T-helper 2 cell treated with Interferon-gamma antibody and Interleukin-4, amounts not matched to agents 5 μg/mL and 100 μg/mL, for 36 hours (primary cell): ENCODE measurements at places on chromosomes 6 and 20.

- DNase-seq = peak; percentile 43
Observed at GRCh38 chr6:17015144-17015543, 86.7 kb upstream of the STMND1 start.

DNA sequence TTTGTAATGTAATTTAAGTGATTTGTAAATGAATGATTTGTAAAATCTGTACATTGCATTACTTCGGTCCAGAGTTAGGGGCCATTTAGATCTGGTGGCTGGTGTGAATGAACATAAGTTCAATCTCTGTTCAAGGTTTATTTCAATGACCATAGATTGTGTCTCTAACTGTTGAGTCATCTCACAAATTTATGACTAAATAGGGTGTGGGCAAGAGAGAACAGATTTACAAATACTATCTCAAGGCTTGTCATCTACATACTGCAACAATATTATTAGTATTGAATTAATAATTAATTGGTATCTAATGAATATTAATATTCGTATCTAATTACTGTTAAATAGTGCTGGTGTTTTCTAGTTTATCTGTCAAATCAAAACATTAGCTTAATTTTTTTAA, 115.3 kb upstream of the EDN1 start:
- DNase-seq = no peak

- DNase-seq = no peak
Observed at GRCh38 chr6:31878222-31878621, 575 bp downstream of the SLC44A4 start.

DNA sequence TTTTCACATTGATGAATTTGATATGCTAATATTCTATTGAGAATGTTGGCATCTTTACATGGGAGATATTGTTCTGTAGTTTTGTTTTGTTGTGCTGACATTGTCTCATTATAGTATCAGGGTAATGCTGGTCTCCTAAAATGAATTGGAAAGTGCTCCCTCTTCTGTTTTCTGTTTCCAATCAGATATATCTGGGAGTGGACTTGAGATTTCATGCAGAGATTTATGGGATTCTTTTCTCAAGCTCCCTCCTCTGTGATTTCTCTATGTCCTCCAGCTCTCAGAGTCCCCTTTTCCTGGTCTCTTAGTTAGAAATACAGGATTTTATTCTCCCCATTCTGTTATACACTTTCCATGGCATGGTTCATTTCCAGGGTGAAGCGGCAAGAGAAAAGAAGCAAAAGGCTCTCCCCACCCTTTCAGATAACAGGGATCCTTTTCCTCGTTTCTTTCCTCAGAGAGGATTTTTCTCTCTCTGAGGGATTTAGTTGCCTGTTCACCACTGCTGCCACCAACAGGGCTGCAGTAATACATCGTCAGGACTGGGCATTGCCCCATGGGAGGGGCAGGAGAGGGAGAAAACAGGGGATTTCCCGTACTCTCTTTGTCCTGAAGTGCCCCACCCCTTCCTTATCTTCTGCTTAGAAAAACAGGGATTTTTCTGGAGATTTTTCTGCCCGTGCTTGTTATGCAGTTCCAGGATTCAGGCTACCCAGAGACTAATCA, 59.3 kb upstream of the STMND1 start:
- no peak for DNase-seq

DNA sequence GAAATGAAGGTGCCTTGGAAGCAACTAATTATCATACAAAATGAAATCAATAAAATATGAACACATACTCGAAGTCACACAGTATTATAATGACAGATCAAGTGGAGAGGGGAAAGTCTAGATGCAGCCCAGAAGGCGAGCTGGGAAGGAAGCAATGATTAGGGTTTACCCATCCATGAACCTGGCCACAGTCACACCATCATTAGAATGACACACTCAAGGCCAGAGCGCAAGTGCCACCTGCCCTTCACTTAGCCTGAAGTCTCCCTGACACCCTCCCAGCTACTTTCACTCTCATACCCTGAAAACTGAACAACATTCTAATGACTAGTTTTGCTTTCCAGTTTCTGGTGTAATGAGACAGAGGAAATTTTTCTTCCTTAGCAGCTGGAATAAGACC, 302.8 kb upstream of the JARID2 start:
- no peak for DNase-seq

- no peak for DNase-seq
Observed at GRCh38 chr20:23062632-23063031, 13.2 kb upstream of the THBD start.

DNA sequence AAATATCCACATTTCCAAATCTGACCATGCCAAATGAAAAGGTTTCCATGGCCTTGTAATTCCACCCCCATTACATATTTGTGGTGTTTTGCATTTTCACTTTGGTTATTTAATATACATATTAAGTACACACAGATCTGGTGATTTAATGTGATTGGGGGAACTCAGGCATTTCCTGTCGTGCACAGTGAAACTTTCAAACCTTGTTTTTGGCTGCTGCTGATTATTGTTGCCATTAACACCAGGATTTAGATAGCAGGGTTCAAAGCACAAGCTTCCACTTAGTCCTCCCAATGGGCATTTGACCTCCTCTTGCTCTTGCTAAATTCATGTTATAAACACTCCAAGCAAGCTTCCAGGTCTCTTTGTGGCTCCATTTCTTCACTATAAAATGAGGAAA, 166.5 kb downstream of the SOBP start:
- no peak for DNase-seq

DNA sequence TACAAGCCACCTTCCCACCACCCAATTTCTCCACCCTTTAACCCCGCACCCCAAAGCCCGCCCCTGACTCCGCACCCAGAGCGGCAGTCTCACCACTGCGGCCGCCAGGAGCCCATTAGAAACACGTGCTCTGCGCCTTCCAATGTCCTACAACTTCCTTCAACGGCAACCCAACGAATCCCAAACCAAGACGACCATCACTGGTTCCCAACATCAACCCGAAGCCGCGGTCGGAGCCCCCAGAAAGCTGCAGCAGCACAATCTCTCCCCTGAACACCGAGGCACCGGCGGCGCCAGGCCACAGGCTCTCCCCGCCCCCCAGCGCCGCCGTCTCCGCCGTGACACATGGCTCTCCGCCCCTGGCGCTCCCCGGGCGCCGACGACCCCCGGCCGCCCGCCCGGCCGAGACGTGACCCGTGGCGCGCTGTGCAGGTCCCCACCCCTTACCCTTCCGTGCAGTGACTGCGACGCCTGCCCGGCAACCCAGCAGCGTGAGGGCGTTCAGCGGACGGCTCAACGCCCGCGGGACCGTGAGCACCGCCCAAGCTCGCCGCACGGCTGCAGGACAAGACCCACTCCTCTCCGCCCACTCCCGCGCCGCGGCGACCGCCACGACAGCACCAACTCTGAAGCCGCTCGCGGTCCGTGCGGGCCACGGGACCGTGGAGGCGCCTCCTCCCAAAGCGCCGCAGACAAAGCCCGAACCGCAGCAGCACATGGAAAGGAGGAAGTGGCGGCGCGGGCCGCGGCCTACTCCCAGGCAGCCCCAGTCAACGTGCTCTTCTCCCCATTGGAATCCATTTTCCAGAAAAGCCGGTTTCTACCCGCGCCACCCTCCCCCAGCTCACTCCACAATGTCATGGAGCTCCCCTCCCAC, 551 bp downstream of the SYNCRIP start:
- peak; percentile 52 for DNase-seq

- DNase-seq = no peak
Observed at GRCh38 chr6:18477301-18477941, 90.3 kb downstream of the RNF144B start.

- DNase-seq = no peak
Observed at GRCh38 chr6:53205778-53206177, 57.1 kb upstream of the GCM1 start.

GRCh38 chr20:31474097-31474436, 860 bp downstream of the DEFB124 start:
- no peak for DNase-seq

- no peak for DNase-seq
Observed at GRCh38 chr20:54131675-54132611, 41.8 kb downstream of the CYP24A1 start.

GRCh38 chr6:20403766-20404640, 2.3 kb downstream of the E2F3 start:
- peak; percentile 84 for DNase-seq

DNA sequence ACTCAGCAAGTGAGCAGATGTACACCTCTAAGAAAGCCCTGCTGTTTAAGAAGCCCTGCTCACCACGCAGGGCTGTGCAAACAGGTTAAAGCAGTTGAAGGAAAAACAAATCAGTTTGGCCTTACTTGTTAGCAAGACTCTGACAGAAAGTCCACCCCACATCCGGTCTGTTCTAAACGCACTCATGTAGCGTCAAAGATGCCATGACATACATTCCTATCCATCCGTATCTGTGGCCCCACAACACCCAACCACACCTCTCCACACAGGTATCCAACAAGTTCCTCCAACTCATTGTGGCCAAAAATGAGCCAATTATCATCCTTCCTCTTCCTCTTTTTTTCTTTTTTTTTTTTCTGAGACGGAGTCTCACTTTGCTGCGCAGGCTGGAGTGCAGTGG, 22.8 kb upstream of the RAB22A start:
- no peak for DNase-seq

- no peak for DNase-seq
Observed at GRCh38 chr20:10611357-10611756, 62.4 kb downstream of the JAG1 start.

GRCh38 chr20:47276851-47277534, 79.5 kb downstream of the ZMYND8 start:
- no peak for DNase-seq

- DNase-seq = no peak
Observed at GRCh38 chr6:166623318-166623717, 3.7 kb downstream of the RPS6KA2 start.

GRCh38 chr6:169024047-169024660, 229.5 kb downstream of the THBS2 start:
- DNase-seq = no peak

DNA sequence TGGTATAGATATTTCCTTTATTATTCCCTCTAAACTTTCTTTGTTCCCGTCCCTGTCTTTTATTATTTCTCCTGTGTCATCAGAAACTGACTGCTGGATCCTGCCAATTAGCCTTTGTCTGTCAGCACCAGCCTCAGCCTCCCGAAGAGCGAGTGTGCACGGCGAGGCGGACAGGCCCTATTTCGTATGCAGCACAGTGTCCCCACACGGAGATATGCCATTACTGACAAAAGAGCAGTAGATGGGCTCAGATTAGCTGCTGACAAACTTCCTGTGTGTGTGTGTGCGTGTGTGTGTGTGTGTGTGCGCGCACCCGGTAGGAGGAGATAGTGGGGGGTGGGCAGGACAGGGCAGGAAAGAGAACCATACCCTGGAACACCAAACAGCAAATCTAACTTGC, 99.5 kb upstream of the ZFP64 start:
- DNase-seq = no peak

GRCh38 chr6:132286298-132287019, 114.8 kb downstream of the MOXD1 start:
- DNase-seq = no peak

GRCh38 chr6:147219463-147219862, 15.2 kb downstream of the STXBP5 start:
- no peak for DNase-seq

DNA sequence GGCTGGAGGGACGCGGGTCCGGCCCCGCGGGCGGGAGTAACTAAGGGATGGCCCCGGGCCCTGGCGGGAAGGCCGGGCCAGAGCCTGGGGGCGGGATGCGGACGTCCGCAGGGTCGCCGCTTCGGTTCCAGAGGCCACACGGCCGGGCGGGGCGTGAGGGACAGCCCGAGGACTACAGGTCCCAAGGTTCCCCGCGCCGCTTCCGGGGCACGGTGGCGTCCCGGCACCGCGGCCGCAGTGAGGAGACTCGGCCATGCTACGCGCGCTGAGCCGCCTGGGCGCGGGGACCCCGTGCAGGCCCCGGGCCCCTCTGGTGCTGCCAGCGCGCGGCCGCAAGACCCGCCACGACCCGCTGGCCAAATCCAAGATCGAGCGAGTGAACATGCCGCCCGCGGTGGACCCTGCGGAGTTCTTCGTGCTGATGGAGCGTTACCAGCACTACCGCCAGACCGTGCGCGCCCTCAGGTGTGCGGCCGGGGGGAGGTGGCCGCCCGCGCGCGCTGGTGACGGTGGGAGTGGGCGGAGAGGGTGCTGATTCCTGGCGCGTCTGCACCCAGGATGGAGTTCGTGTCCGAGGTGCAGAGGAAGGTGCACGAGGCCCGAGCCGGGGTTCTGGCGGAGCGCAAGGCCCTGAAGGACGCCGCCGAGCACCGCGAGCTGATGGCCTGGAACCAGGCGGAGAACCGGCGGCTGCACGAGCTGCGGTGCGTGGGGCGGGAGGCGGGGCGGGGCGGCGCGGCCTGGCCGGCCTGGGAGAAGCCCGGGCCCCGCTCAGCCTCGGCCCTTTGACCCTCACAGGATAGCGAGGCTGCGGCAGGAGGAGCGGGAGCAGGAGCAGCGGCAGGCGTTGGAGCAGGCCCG, at the start of gene MRPS26:
MRPS26 (plus strand) TSS at position 237 of the 861 bp plus-strand sequence; CDS start at position 254, 17 bp downstream.
- peak; percentile 90 for DNase-seq

GRCh38 chr20:46520976-46521579, 7.7 kb upstream of the ZNF334 start:
- DNase-seq = peak; percentile 31

DNA sequence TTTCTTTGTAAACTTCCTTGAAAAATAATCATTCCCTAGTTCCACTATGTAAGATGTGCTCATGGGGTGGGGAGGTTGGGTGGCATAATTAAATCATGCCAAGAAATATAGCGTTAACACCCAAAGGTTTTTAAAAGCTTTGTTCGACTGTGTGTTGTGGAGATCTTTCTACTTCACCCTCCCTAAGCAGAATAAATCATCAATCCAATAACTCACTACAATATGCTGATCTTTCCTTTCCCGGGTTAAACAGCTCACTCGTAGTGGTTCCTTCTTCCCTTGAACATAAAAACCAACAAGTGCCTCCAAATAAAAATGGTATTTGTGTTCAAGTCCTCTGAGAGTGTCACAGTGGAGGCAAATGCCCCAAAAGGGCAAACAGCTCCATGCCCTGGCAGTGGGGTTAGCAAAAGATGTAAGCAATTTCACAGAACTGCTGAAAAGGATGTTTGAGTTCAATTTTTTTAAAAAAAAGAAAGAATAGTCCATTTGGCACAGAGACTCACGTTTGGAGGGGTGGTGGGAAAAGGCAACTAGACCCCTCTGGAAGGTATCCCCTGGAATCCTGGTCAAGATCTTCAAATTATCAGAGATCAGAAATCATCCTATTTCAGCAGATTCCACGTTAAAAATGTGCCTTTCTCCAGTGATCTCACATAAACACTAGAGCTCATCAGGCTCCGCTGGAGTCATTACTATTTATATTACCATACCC, 99.1 kb downstream of the TFAP2A start:
- DNase-seq = no peak

GRCh38 chr6:33075208-33075567, 602 bp upstream of the HLA-DPB1 start:
- no peak for DNase-seq

GRCh38 chr6:157983406-157984119, 1.9 kb downstream of the SYNJ2 start:
- no peak for DNase-seq
